ENCODE measurements at places on chromosomes 5 and 9.

DNA sequence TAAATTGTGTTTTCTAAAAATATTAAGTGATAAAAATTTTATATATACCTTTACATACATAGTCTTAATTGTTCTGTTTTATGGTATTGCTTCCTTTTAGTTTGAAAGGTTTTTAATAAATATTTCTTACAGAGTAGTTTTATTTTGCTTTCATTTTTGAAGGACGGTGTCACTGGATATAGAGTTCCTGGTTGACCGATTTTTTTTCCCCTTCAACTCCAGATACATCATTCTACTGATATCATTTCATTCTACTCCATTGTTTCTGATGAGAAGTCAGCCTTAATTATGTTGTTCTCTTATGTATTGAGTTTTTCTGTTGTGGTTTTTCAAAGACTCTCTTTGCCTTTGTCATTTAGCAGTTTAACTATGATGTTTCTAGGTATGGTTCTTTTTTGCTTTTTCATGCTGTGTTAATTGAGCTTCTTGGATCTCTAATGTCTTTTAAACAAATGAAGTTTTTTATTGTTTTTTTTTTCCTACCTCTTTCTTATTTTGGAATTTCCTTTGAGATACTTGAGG is 30.4 kb downstream of the MTREX start:
- no peak for DNase-seq

GRCh38 chr5:6194261-6194875 is 184.0 kb downstream of the MED10 start:
- no peak for DNase-seq

- DNase-seq = peak; percentile 24
Measured at GRCh38 chr9:121369595-121370265, at the start of gene STOM. Gene STOM (minus strand): TSS chr9:121370250. CDS start chr9:121370187, 63 bp downstream.

DNA sequence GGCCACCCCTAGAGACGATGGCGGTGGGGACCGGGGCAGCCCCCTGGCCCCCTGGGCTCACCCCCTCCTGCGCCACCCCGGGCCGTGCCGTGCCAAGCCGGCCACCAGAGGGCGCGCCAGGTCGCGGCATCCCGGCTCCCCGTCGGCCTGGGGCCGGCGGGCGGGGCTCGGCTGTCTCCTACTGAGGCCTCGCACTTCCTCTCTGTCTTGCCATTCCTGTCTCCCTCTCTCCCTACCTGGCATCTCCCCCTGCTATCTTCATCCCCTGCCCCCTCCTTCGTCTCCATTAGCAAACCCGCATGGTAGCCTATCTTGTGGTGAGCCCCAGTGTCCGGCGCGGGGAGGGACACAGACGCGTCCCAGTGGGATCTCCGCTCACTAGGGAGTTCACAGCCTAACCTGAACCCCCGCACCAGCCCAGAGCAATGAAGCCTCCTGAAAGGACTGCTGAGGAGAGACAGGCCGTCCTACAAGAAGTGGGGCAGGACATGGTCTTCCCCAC is 29.8 kb upstream of the FABP6 start:
- DNase-seq = peak; percentile 26

- peak; percentile 39 for DNase-seq
Measured at GRCh38 chr5:18114151-18114757, 480.0 kb downstream of the TAF11L14 start.

GRCh38 chr5:147408980-147409379 is 100.9 kb downstream of the DPYSL3 start:
- DNase-seq = no peak

DNA sequence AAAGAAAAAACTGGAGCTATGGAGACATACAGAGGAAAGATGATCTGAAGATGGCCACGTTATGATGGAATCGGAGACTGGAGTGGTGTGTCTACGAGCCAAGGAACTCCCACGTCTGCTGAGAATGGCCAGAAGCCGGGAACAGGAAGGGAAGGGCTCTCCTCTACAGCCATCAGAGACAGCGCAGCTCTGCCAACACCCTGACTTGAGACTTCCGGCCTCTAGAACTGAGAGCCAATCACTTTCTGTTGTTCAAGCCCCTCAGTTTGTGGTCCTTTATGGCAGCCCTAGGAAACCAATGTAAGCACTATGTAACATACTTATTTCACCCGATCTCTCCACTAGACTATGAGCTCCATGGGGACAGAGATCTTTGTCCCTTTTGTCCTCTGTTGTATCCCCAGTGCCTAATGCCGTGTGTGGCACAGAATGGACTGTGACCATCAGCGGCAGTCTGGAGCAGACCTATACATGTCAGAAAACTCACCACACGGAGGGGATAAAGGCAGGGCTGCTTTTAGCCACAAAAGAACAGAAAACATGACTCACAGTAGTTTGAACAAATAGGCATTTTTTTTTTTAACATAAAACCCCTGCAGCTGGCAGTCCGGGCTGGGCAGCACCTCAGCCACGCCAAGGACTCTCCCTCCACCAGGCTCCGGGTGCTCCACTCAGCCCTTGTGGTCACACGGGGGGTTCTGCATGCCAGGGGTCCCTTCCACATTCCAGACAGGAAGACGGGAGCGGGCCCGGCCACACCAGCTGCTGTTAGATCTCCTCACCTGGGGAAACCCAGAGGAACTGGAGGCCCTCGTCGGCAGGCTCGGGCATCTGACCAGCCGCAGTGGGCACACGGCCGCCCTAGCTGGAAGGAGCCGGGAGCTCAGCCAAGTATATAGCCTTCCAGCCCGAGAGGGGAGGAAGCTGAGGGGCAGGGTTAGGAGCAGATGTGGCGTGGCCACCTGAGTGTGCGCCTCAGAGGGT is 16.1 kb upstream of the MXD3 start:
- DNase-seq = no peak

- DNase-seq = no peak
Measured at GRCh38 chr5:167608390-167609272, 682.8 kb upstream of the WWC1 start.

DNA sequence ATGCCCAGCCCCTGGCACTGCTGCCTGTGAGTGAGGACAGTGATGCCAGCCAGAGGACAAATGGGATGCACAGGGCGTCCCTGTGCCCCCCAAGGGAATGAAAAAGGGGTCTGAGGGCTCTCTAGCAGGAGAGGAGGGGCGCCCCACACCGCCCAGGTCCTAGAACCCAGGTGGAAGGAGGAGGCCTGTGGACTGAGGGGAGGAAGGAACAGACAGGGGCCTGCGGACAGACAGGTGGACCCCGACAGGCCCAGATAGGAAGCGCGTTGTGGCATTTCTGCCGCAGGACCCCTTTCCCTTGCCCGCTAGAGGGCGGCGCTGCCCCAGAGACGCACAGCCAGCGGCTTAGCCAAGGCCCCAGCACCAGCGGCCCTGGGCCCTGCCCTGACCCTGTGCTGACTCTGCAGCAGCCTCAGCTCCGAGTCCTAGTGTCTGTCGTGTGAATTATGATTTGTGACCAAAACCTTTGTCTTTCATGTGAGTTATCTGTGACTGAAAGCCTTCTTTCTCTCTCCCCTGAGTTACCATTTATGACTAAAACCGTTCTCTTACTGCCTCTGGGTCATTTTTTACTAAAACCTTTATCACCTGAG is 30.7 kb downstream of the TRIP13 start:
- DNase-seq = peak; percentile 52

DNA sequence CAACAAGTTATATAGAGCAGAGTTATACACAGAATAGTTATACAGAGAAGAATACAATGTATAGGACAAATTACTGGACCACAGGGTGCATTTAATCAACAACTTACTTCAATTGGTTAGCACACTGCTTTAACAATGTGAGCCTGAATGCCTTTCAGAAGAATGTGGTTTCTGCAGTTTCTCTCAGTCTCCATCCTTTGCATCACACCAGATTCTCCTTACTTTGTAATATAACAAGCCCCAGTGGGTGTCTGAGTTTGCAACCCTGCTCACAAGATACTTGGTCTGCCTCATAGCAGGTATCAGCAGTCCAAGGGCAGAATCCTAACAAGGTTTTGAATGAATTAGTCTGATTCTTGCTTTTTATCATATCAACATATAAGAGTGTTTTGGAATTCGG is 114.6 kb downstream of the GABRB2 start:
- no peak for DNase-seq

- no peak for DNase-seq
Measured at GRCh38 chr9:130051855-130052254, 1.9 kb upstream of the GPR107 start.

- no peak for DNase-seq
Measured at GRCh38 chr5:39209924-39210323, 9.4 kb downstream of the FYB1 start.

GRCh38 chr5:94544031-94544650 is 74.3 kb downstream of the KIAA0825 start:
- DNase-seq = no peak

Data from NCI-H1092 treated with DMSO at 0.1 percent for 48 hours (cell line).